Cortex of kidney (tissue), 1 donor: ENCODE measurements at places on chromosomes 2 and 18.

DNA sequence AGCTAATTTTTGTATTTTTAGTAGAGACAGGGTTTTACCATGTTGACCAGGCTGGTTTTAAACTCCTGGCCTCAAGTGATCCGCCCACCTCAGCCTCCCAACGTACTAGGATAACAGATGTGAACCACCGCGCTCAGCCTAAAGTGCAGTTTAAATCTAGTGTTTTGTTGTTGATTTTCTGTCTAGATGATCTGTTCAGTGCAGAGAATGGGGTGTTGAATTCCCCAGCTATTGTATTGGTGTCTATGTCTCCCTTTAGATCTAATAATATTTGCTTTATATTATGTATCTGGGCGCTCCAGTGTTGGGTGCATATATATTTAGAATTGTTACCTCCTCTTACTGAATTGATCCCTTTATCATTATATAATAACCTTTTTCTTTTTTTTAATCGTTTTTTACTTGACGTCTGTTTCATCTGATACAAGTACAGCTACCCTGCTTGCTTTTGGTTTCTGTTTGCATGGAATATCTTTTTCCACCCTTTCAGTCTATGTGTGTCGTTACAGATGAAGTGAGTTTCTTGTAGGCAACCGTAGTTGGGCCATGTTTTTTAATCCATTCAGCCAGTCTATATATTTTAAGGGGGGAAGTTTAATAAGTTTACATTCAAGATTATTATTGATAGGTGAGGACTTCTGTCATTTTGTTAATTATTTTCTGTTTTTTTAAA is 34.3 kb downstream of the GALM start:
- DNase-seq, result no peak

DNA sequence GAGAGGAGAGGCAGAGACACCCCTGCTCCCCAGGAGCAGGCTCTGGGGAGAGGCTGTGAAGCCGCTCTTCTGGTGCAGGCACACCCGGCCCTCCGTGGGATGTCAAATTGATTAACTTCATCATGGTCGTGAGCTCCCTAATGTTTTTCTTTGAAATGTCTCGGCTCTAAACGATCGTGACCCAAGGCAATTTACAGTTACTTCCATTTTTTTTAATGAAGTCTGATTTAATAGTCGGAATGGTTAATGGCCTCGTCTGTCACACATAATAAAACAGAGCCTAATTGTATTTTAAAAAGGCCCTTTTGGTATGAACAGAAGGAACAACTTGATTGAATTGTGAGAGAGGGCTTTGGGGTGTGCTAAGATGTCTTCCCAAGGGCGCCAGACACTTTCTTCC is 130.2 kb downstream of the SMAD2 start:
- DNase-seq, result no peak

- DNase-seq, result no peak
Measured at GRCh38 chr2:179044500-179044899, 5.4 kb downstream of the CCDC141 start.

- DNase-seq, result no peak
Measured at GRCh38 chr2:168684921-168685599, 117.4 kb upstream of the NOSTRIN start.
